ENCODE measurements at places on chromosomes 6 and 20.

DNA sequence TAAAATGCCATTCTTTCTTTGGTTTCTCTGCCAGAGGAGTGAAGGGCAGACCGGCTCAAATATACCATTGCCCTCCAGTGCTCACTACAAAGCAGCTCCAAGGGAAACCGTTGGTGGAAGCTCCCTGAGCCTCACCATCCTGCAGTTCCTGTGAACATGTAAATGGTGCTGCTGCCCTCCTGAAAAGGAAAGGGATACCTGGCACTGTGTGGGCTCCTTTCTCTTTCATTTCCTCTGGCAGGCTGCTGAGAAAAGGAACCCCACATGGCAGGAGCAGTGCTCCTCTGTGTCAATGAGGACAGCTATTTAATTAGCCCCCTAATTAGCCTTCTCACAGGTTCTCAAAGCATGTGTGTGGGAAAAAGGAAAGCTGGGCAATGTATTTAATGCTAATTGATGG, 142.5 kb downstream of the KLHL32 start:
- no peak for DNase-seq

DNA sequence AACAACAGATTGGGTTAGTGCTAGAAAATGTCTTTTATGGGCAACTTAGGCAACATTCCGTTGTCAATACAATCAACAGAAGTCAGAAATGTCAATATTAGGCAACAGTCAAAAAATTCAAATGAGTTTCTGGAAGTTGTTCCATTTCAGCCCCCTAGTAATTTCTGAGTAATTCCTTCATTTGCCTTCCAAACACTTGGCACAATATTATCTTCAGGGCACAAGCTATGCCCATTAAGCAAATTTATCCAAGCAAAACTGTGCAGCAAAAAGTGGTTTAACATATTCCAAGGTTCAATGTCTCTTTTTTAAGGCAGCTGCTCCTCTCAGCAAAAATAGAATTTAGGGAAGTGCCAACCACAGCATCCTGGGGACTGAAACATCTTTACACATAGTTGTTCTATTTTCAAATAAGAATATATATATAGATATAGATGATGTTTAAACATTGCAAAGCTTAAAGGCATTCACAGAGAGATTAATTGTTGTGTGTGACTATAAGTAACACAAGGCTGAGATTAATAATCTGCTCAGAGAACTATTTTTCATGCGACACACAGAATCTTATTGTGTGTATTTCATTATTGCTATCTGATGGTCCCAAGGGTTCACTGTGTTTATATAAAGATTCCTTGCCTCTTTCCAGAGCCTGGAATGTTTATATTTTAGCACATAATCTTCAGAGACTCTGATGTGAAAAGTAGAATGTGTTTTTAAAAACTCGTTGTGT, 75.2 kb upstream of the ADTRP start:
- DNase-seq = no peak

GRCh38 chr20:584161-584970, 25.7 kb downstream of the TCF15 start:
- DNase-seq = no peak

DNA sequence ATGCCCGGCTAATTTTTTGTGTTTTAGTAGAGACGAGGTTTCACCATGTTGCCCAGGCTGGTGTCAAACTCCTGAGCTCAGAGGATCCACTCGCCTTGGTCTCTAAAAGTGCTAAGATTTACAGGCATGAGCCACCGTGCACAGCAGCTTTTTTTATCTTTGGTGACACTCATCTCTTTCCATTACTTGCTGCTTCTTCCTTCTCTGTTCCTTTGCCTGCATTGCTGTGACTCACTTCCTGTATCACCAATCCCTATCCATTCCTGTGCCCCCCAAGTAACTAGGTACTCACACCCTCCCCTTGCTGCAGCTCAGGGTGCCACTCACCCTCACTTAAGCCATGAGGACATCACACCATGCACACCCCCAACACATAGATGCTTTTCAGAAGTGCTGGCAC, 24.6 kb downstream of the KHDC1L start:
- DNase-seq = no peak

DNA sequence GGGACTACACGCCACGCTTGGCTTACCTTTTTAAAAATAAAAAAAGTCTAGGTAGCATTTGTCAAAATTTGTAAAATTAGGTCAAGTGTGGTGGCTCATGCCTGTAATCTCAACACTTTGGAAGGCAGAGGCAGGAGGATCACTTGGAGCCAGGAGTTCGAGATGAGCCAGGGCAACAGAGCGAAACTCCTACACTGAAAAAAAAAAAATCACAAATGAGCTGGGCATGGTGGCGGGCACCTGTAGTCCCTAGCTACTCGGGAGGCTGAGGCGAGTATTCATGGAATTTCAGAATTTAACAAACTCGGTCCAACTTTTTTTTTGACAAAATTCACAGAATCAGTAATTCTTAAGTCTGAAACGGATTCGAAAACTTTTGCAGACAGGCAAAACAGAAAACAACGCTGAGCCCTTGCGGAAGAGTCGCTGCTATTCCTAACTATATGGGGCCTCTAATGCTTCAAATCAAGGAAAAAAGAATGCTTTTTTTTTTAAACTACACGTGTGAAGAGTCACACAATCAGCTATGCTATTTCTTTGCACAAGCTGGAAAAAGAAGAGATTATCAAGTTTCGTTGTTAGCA, 62.9 kb downstream of the GTF2H5 start:
- DNase-seq = no peak

- DNase-seq = no peak
Observed at GRCh38 chr20:43936104-43936770, 21.6 kb downstream of the TOX2 start.

- DNase-seq = peak; percentile 75
Observed at GRCh38 chr6:27871924-27872638, 40.1 kb downstream of the OR2B2 start.

- DNase-seq = no peak
Observed at GRCh38 chr20:53942973-53943372, 127.4 kb downstream of the BCAS1 start.

DNA sequence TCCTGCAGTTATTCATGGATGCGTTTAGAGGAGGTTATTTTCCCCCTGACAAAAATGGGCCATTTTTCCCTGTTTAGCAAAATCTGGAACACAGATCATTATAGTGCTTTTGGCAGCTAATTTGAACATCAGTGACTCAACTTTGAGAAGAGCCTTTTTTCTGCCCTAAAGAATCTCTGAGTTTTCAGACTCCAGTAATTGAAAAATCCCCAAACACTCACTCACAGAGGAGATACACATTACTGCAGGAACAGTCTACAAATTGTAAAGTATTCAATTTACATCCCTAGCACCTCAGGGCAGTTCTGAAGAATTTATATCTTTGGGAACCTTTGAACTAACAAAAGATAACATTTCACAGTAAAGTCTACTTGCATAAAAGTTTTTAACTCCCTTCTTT, 966.6 kb upstream of the SLC35B3 start:
- no peak for DNase-seq

DNA sequence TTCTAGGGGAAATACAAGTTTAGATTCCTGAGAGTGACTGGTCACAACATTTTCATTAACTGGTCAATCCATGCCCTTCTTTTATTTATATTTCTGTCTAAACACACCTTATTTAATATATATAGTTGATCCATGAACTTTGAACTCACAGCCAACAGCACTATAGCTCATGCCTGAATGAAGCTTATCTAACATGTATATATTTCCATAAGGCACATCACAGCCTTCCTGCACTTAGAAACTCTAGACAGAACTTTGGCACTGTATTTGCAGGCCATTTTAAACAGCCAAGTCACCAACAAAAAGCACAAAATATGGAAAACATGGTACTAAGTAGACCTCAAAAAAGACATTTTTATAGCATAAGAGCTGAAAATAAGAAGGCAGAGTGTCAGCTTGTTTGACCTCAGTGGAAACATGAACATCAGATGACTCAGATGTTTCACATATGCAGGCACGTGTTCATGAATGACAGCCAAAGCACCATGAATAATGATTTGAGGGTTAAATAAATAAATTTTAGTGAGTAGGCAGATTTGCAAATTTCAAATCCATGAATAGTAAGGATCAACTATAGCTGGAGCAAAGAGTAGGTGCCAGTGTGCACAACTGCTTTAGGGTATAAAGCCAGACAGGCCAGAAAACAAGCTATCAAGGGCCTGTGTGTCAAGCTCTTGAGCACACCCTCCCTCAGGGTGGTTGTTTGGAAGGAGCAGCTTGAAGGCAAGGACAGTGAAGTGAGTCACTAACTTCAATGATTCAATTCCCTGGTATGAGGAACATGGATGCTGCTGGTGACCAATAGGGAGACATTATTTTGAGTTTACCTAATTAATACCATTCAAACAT, 88.9 kb upstream of the NT5E start:
- DNase-seq = no peak

- no peak for DNase-seq
Observed at GRCh38 chr6:65289491-65289890, 417.5 kb downstream of the EYS start.

GRCh38 chr6:5747379-5747778, 259.3 kb downstream of the NRN1 start:
- DNase-seq = no peak

- DNase-seq = no peak
Observed at GRCh38 chr6:139278190-139278589, 13.6 kb downstream of the TXLNB start.

GRCh38 chr6:150698391-150698790, 98.7 kb downstream of the PLEKHG1 start:
- DNase-seq = no peak

DNA sequence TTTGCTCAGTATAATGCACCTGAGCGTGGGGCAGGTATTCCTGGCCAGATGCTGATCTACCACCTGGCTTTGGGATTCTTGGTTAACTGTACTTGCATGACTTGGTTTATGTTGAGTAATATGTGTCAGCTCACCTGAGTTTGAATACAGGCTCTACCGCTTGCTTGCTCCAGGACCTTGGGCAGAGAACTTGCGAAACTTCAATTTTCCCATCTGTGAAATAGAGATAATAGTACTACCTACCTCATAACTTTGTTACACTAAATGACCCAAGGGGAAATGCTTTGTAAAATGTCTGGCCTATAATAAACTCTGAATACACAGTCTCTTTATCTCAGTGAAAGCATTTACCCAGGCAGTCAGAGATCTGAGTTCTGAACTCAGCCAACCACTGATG, 51.8 kb downstream of the SCAND1 start:
- DNase-seq = no peak

- no peak for DNase-seq
Observed at GRCh38 chr6:18216411-18216810, 47.9 kb downstream of the DEK start.

DNA sequence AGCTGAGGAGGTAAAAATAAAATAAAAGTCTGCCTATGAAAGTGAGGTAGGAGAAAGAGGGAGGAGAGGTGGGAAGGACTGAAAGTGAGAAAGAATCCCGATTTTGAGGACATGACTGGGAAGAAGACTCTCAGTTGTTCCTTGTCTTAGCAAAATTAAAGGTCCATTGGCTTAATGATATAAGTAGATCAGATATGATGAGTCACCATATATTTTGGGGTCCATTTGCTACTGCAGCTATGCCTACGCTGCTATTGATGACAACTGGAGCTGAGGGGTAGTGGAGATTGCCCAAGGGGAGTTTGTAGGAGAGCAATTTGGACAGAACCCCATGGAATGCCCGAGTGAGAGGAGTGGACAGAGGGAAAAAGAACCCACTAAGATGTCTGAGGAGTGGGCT, 15.1 kb upstream of the SLC22A3 start:
- no peak for DNase-seq
